ENCODE measurements at places on chromosomes 6 and 20.
A peak's percentile ranks its signal among the peaks of the same experiment; 100 is the strongest.

- no peak for DNase-seq
Measured at GRCh38 chr6:63486196-63486595, 86.1 kb upstream of the LOC128125822 start.

DNA sequence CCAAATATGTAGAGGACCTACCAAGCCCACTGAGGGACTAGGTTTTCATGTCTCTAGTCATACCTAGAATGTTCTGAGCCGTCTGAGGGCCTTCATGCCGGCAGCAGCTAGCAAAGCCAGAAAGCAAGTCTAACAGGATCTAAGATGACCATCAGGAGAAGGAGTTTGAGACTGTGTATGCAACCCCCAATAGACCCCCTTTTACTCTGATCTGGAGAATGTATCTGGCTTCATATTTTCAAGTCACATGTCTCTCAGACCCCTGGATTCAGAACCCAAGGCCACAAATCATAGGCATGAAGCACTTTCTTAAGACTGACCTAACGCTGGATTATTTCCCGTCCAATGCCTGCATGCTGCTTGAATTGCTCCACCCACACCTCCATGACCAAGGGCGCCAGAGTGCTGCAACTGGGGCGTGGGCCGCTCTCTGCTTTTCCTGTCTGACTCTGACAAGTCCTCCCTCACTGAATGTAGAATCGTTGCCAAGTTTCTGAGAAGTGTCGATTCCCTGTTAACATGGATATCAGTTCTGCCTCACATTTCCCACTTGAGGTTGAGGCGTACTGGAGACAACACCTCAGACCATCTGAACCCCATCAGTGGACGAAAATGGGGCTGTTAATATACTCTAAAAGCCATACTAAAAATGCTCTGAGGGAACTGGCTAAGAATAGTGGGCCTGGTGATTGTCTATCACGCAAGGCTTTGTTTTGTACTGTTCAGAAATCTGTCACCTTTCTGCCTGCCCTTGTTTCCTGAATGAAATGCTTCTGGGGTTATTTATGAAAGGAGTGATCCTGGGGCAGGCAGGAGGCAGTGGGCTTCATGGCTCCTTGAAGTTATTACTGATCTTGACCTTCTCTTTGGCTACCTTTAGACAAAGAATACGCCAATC lies 23.9 kb upstream of the ASXL1 start:
- DNase-seq: no peak

DNA sequence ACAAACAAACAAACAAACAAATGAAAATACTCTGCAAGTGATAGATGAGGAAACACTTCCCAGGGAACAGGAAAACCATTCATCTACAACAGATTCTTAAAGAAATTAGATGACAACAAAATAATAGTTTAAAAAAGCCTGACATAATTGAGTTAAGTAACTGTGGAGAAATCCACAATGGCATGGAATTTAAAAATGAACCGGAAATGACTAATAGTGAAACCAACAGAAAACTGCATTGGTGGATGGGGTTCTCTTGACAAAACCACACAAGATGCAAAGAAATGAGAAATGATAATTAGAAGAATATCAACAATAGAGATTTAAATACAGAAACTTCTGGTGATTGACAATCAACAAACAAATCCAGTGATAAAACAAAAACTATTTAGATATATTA lies 785.6 kb downstream of the QKI start:
- no peak for DNase-seq

DNA sequence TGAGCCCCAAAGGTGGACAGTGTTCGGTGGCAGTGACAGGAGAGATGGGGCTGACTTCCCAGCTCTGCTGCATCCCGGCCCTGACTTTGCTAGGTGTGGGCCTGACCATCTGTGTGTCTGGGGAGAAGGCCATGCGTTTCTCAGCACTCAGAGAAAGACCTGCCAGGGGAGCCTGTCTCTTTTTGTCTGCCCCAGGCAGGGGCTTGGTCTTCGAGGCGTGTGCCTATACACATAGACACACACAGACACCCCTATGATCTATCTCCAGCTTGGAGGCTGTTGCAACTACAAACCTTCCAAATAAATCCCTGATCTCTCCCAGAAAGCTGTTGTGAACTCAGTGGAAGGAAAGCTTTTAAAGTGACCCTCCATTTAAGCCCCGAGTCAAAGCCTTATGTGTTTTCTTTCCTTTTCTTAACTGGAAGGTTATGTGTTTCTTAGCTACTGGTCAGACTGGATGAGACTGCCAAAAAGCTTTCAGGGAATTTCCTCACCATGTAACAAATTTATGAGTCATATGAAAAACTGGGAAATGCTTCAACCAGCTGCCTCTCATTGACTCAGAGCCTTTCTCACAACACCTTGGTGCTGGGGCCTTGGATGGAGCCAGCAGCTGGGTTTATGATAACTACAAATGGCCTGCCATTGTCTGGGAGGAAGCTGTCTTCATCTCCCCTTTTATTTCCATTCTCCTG lies 102.6 kb downstream of the CDC5L start:
- peak; percentile 96 for DNase-seq

GRCh38 chr6:43940071-43940392 lies 170.0 kb downstream of the VEGFA start:
- no peak for DNase-seq

DNA sequence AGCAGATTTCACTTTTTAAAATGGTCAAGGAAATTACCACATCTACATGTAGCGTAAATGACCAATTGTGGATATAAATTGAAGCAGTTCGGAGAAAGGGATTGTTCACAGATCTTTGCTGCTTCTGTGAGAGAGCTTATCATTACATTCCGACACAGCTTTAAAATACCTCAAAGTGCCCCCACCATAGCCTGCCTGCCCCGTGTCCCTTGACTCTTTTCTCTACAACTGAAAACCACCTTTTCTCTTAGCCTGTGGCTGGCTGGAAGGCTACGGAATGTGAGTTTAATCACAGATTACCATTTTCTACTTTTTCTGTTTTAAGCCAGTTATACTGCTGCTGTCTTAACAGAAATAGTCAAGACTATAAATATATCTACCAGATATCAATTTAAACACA lies 347.2 kb upstream of the MAP3K7 start:
- DNase-seq: no peak

DNA sequence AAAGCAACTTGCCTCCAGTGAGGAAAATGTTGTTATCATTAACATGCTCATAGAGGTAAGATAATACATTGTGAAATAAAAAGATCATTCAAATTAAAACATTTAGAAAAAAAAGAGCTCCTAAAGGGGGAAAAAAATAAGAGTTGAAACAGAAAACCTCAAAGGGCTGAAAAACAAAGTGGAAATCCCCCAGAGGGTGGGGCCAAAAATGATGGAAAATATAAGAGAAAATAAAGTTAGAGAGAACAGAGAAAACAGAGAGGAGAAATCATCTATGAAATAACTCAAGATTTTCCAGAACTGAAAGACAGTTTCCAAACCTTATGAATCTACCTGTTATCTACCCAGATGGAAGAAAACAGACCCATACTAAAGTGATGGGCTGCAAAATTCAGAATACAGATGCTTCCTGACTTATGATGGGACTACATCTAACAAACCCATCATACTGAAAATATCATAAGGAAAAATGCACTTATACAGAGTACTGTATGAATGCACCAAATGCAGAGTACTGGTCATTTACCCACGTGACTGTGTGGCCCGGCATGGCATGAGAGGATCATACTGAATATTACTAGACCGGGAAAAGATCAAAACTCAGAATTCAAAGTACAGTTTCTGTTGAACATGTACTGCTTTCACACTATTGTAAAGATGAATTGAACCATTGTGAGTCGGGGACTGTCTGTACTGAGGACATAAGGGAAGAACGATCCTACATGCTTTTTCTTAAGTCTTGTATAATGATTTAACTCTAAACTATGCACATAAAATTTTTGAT lies 4.0 kb downstream of the ZBTB24 start:
- DNase-seq: no peak

DNA sequence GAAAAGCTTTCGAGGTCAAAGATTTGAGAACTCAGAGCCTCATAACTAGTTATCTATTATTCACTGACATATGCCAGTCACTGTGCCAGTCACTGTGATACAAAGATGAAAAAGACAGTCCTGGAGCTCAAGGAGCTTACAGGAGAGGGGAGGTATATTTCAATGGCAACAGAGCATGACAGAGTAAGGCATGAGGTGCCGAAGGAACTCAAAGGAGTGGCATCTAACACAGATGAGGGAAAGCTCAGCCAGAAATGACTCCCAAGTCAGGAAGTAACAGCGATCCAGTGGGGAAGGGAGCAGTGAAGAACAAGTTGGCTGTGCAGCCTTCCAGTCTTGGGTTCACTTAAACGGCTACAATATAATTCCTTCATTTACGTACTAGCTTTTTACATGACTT lies 46.6 kb downstream of the DTNBP1 start:
- no peak for DNase-seq

DNA sequence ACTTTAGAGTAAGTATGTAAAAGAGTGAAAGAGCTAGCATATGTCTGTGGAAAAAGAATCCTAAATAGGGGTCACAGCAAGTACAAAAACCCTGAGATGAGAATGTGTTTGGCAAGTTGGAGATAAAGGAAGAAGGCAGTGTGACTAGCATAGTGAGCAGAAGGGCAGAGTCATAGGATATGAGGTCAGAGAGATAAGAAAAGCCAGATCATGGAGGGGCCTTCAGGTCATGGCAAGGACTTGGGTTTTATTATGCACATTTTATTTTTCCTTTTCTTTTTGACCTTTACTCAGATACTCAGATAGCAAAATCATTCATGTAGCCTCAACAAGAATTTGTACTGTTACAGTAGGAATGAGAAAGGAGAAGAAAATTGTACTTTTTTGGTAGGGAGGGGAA lies 138.0 kb downstream of the GJA1 start:
- no peak for DNase-seq

- DNase-seq: peak; percentile 25
Measured at GRCh38 chr20:11302436-11302835, 615.3 kb upstream of the BTBD3 start.

DNA sequence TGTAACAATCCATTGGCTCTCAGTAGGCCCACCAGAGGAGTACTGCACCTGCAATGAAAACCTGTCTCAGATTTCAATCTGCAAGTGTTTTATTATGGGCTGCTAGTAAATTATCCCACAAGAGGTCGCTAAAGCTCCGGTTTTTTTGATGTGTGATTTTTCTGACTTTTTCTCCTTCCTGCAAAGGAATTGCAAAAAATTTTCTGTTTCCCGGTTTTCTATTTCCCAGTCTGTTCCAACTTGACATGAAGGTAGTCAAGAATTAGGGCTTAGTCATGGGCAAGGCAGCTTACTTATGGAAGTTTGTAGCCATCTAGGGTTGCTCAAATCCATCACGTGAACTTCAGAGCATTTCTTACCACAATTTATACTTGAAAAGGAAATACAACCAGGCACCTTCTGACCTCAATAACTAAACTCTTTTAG lies 38.5 kb upstream of the AHI1 start:
- DNase-seq: peak; percentile 87

DNA sequence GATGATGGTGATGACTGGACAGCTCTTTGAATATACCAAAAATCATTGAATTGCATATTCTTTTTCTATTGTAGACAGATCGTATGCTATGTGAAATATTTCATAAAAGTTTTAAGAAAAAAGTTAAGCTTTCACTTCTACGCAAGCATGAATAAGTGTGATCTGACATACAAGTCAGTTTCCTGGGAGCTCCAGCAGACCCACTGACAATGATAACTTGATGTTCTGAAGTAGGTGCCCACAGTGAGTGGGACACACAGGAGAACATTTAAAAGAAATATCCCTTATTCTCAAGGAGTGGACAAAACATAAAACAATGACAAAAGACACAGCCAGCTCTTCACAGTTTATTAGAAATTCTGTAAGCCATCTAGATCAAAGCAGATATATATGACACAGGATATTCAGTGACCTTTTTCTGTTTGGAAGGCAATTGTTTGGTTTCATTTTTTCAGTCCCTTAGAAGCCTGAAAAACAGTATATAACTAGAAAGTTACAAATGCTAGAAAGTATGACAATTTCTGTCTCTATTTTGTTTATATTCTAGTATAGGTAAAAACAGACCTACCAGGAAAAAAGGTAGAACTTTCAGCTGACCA lies 101.4 kb downstream of the IRF4 start:
- no peak for DNase-seq

- DNase-seq: no peak
Measured at GRCh38 chr6:78629154-78629721, 238.1 kb upstream of the IRAK1BP1 start.

GRCh38 chr20:46013829-46014516 lies 5.3 kb downstream of the MMP9 start:
- no peak for DNase-seq

DNA sequence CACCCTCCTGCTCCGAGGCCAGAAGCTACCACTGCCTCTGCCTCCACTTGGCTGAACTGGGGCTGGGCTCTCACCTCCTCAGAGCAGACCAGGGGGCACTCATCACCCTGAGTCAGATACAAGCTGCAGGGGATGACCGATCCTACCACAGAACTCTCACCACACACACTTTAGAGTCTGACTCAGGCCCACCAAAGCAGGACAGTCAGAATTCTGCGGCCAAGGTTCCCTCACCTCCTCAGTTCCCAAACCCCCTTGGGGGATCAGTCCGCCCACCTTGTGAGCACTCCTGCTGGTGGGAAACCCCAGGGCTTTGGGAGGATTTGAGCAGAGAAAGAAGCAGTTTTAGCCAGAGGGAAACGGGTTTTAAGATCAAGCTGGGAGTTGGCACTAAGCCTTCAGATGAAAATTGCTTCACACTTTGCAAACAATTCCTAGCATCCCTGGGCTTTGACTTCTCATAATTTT lies 587.8 kb upstream of the JAG1 start:
- peak; percentile 77 for DNase-seq

- DNase-seq: no peak
Measured at GRCh38 chr6:7264041-7264440, 49.0 kb downstream of the SSR1 start.

GRCh38 chr6:119643876-119644275 lies 294.3 kb upstream of the MAN1A1 start:
- no peak for DNase-seq

GRCh38 chr6:136529710-136530109 lies 20.5 kb downstream of the MAP7 start:
- no peak for DNase-seq

- DNase-seq: peak; percentile 10
Measured at GRCh38 chr6:58419321-58419720, 1101.9 kb downstream of the PRIM2 start.

DNA sequence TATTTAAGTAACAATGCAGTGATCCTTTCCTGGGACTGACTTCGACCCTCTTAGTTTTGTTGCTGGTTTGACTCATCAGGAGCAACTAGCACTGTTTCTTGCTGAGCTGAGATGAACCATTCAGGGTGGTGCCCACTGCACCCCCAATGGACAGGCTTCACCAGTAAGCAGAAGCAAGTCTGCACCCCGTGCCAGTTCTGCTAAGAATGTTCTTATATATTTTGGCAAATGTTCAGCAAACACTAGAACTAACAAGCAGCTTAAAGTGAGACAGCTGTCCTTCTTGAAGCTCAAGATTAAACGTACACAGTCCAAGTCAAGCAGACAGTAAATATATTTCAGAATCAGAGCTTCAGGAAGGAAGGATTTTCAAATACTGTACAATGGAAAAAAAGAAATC lies 561.3 kb upstream of the CDH4 start:
- DNase-seq: no peak

DNA sequence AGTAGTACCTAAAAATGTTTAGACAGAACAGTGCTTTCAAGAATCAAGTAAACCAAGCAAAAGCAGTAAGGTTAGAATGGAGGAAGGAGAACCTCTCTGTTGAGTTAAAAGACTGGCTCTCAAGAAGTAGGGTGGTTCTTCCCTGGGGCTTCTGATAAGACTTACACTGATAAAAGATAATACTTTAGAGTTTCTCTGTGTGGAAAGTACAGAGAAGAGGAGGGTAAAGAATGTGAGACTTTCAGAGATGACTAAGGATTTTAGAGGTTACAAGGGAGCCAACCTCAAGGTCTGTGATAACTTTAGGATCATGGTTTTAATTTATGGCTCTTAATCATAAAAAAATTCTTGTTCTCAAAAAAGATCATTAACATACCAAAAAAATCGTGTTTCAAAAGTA lies 30.9 kb upstream of the ALDH8A1 start:
- no peak for DNase-seq
